ENCODE measurements at places on chromosomes 12 and 14.
A peak's percentile ranks its signal among the peaks of the same experiment; 100 is the strongest.

DNA sequence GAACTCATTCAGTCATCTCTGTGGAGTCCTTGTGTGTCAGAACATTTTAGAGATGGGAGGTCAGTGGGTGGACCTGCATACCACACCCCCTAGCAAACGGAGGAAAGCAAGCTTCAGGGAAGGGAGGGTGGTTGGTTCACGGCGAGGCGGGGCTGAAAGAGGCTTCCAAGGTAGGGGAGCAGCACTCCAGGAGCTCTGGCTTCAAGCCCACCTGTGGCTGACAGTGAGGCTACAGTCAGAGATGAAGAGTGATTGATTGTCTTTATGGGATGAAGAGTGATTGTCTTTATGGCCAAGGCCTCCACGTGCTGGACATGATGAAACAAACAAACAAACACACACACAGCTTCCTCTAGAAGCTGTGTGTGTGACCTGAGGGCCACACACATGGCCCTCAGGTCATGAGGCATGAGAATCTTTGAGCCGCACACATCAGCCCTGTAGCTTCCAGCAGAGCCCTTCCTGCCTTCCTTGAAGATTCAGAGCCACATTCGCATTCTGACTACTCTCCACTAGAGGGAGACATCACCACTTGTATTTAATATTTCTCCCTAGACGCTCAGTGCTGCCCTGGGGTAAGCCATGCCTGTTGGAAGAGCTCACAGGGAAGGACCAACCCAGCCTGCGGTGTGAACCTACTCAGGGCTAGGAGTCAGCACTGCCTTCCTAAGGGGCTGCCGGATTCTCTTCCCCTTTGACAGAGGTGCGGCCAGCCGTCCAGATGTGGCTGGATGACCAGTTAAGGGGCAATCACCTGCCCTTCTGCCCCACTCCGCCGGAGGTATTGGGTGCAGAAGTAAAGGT, 54.4 kb upstream of the KCNA1 start:
- peak; percentile 94 for DNase-seq

GRCh38 chr14:50237427-50237826, 6.0 kb upstream of the SOS2 start:
- peak; percentile 65 for DNase-seq

GRCh38 chr12:34106172-34106571, 83.9 kb downstream of the ALG10 start:
- no peak for DNase-seq

GRCh38 chr14:75445963-75446362, 18.1 kb downstream of the JDP2 start:
- DNase-seq, result no peak

GRCh38 chr14:23160924-23161522, 22.4 kb downstream of the SLC7A8 start:
- no peak for DNase-seq

DNA sequence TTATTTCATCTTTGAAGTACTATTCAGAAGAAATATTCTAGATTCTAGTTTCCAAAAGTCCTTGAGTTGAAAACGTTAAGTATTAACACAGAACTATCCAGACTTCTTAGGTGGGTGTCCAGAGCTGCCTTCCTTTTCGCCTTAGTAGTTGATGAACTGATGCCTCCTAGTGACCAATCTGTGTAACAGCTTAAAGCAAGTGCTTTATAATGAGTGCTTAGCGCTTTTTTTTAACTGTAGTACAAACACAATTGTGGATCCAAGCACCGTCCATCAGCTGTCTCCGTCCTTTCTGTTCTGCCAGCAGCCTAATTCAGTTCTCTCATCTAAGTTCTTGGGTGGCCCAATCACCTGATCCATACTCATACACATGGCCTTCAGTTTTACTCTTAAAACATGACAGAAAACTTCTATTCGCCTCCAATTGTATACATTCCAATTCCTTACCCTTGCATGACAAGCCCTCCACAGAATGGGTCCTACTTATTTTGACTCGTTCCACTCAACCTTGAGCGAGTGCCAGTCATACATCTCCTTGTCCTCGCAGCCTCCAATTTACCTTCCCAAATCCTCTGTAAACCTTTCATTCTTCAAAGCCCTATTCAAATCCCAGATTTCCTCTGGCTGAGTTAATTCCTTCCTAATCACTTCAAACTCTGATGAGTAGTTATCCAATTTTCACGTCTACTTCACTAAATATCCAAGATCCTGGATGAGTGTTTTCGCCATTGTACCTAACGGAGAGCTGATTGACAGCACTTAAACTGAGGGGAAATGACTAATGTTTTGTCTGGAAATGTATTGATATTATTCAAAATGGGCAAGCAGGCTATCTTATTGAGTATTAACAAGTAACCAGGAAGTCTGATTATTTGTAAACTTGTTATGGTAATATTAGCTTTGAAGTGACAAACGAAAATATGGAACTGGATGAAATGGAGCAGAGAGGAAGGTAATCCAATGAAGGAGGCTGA, 5.8 kb upstream of the PHLDA1 start:
- DNase-seq, result peak; percentile 91

DNA sequence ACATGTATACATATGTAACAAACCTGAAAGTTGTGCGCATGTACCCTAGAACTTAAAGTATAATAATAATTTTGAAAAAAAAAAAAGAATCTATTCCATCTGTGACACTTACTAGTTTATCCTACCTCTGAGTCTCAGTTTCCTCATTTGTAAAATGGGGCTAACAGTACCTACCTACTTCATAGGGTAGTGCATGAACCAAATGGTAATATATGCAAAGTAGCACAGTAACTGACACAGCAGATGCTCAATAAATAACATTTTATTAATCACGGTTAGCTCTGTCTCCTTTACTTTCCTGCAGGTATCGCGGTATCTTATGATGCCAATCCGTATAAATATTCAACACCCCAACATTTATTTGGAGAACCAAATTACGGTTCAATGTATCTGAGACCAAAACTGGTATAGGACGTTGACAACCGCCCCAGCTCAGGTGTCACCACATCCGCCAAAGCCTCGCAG, 703 bp downstream of the TMED10 start:
- DNase-seq, result no peak

DNA sequence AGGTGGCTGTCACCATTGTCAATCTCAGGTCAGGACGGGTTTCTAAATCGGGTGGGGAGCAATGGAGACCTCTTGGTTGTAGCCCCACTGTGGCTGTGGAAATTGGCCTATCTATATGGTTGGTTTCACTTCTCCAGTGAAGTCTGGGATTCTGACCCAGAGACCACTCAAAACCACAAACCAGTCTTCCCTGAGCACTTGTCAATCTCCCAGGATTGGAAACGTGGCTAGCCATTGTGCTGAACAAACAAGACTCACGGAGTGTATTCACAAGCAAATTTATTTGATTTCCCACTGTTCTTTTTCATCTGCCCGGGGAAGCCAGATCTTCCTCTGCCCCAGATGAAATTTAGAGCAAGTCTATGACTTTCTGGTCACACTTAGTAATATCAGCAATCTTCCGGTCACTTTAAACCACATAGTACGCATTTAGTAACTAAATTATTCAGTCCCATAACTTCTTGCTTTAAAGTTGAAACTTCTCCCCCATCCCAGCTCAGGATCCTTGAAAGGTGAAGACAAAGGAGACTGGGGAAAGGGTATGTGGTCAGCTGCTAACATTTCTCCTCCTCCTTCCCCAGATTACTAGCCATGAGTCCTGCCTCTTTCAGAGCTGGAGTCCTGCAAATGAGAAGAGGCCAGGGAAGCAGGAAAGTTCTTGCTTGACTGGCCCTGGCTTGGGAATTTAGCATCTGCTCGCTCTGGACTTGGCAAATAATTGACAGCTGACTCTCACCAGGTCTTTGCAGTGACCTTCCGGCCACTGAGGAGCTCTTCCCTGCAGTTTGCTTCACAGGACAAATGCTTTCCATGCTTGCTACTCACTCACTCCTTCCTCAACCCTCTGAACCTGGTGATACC, 123.2 kb upstream of the MAX start:
- no peak for DNase-seq

DNA sequence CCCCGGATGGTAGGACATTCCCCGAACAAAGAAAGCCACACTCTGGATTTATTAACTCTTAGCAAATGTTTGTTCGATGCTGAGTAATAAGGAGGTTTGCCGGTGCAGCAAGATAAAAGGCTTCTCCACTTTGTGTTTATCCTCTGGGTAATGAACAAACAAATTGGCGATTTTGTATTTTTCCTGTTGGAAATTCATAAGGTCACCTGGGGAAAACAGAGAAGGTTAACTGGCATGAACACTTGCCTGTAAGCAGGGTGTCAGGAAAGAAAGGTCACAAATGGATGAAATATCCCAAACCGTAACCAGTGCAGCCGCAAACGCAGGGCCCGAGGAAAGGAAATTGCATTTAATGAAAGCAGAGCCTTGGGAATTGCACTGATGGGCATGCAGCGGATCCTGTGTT, 132.8 kb downstream of the RMST start:
- DNase-seq, result no peak

- DNase-seq, result no peak
Measured at GRCh38 chr14:98951521-98952152, 320.4 kb downstream of the BCL11B start.

DNA sequence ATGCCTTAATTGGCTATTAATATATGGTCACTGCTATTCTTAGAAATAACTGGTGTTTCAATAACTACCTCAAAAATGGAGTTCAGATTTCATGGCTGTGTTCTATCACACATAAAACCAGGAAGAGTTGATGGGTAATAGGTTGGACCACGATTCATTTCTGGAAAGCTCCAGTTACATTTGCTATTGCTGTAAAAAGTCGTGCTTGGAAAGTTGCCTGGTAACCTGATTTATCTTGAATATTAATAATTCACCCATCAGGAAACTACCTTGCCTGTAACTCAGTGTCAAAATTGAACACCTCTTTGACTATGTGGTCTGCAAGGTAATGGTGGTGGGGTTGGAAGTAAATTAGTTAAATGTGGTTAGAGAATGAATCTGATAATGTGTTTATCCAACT, 104.7 kb upstream of the IFNG-AS1 start:
- no peak for DNase-seq

DNA sequence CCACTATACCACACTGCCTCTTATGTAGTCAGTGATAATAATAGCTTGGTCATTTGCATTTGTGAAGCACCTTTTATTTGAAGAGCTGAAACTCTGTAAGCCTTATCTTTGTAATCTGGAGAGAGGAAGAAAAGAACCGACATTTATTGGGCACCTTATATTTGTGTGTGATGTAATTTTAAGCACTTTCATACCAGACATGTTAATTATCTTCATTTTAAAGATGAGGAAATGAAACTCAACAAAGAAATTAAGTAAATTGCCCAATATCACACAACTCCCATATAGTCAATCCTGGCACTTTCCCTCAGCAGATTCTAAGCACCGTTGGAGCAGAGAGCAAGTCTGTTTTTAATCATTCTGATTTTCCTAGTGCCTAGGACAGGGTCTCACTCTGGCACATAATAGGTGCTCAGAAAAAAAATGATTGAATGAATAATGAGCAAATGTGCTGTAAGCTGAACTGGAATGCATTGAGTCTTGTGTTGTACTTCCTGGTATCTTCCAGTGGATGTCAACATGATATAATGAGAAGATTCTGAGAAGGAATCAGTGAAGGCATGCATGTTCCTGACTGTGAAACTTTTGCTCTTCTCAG, 418.9 kb downstream of the ZFP36L1 start:
- no peak for DNase-seq

DNA sequence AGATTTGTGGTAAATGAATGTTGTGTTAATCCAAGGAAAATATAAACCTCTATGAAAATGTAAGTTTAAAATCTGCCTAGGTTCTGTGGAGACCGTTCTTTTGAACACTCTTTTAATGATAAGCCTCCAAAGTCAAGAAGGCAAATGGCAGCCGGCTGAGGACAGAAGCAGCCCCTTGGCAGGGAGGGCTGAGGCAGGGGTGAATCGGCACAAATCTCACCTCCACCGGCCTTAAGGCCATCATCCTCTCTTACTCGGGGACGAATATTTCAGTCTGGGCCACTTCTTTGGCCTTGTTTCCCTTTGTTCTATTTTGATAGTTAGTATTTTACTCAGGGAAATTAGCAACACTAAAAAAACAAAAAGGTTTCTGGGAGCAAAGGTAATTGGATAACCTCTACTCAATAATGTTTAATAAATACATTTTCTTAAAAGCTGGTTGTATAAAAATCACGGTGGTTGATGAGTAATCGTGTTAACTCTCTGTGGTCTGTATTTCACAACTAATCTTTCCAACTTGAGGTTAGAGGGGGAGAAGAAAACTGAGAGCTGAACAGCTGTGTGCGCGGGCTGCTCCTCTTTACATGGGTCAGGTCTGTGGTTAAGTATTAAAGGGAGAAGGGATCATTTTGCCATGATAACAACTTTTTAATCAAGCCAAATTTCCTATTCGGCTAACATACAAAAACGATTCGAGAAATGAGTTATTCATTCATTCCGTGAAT, 18.6 kb downstream of the LGMN start:
- no peak for DNase-seq

DNA sequence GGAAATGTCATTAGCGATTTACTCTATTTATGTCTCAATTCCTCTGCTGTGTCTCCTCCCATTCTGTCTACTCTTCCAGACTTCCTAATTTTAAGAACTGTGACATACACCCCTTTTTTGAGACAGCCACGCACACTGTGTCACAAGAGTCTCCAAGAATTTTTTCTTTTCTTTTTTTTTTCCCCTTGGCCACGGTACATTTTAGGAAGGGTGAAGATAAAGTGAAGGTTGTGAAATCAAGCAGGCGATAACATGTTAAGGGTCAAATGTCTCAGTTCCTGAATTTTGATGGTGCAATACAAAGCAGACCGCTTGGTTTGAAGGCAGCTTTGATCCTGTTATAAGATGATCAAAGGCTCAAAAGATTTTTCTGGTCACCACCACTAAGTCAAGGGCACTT, 4.3 kb downstream of the OLR1 start:
- no peak for DNase-seq

DNA sequence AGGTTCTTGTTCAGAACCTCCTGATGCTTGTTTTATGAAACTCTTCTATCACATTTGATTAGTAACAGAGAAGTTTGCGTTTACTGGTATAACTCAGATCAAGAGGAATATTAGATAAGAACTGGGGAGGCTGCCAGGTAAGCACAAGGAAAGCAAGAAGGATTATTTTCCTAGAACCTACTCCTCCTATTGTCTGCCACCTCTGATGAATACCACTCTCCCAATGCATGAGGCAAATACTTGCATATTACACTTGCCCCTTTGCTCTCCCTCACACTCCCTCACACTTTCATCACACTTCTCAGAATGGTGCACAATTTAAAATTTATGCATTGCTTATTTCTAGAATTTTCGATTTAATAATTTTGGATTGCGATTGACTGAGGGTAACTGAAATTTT, 43.6 kb downstream of the LIN7A start:
- no peak for DNase-seq

GRCh38 chr14:85241022-85241855, 288.7 kb upstream of the FLRT2 start:
- DNase-seq, result no peak

GRCh38 chr12:122878780-122879612, 16.9 kb downstream of the VPS37B start:
- no peak for DNase-seq

Data from NCI-H2029 treated with DMSO at 0.1 percent for 48 hours (cell line).